Lung (tissue), 17 donors: ENCODE measurements at places on chromosomes 11 and 22. TPM values are rescaled to one million over a fixed set of nuclear protein-coding genes. Genes with fewer than 3 reads are reported as not detected.

- no peak for DNase-seq
Observed at GRCh38 chr22:31441652-31442051, 42.2 kb downstream of the DRG1 start.

- no peak for DNase-seq
Observed at GRCh38 chr11:57164317-57164716, 17.4 kb upstream of the LRRC55 start.

GRCh38 chr11:117005758-117006157 is 92.5 kb downstream of the SIK3 start:
- no peak for DNase-seq

GRCh38 chr22:40567106-40567505 is 69.4 kb downstream of the MRTFA start:
- DNase-seq = no peak

DNA sequence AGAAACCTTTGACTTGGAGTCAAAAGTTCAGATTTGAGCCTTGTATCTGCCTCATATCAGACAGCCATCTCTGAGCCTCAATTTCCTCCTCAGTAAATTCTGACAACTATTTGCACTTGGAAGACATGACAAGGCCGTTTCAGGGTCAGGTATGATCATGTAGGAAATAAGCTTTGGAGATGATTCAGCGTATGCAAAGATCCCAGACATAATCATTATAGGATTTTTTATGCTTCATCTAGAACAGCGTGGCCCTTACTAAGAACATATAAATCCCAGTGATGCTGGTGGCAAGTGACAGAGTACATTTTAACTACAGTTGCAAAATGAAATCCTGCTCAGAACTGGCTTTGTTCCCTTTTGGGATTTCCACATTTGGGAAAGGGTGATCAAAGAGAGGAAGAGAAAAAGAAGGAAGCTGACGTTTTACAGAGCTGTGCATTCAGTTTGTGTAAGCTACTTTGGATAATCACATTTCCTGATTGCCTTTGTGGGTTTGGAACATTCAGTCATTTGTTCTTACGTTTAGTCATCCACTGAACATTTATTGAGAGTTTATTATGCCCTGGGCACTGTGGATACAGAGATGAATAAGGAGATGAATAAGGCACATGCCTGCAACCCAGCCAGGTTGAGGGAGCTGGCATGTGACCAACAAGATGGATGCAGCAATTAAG is 81.9 kb upstream of the HEPHL1 start:
- DNase-seq = no peak

DNA sequence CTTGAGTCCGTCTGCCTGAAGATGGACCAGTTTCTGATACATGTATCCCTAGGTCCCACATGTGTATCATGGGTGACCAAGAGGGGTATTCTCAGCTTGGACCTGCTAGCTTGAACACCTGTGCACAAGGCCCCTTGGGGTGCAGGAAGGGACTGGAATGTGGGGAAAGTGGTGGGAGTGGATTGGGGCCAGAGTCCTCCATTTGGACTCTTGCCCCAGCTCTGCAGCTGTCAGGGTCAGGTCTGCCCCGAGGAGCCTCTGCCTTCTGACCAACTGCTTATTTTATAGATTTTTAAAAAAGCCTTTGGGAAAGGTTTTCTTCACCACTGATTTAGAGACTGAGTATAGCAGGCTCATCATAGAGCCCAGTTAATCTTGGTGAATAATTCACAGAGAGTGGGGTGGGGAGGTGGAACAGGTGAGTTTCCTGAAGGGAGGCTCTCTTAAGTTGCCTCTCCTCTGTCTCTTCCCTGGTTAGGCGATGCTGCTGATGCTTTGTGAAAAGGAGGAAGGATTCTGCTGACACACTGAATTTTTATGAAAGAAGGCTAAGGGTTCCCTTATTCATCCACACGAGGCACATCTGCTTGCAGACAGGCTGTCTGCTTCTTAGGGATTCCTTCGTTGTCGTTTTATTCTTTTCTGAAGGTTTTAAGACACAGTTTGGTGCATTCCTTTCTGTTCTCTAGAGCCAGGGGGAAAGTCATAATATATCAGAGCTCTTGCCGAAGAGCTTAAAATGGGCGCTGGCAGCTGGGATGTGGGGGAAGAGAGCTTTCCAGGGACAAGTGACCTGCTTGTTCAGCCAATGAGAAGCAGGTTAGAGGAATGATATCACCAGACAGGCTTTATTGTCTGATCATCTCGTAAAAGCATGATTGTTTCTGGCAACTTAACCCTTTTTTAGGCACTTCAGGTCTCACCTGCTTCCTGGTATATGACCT is 19.9 kb downstream of the TRIM44 start:
- DNase-seq = no peak

DNA sequence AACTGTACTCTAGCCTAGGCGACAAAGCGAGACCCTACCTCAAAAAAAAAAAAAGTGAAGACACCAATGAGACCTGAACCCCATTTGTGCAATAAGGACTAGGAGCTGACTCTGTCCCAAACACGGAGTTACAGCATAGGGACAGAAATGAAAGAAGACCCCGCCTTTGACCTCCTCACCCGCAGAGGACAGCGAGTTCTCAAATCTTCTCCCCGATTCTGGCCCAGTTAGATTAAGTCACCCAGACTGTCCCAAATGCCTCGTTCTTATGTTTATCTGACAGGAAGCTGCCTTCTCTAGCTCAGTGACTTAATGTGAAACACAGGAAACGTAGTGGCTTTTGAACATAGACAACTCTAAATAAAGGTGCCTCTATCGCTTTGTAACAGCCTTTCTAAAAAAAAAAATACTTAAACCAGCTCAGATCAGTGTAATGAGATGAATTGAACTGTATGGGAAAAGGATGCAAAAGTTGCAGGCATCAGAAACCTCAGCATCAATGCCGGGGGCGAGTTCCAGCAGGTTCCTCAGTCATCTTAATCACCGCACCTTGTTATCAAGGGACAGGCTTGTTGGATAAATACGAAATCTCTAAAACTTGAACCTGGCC is 10.6 kb downstream of the MYH9 start:
- no peak for DNase-seq

DNA sequence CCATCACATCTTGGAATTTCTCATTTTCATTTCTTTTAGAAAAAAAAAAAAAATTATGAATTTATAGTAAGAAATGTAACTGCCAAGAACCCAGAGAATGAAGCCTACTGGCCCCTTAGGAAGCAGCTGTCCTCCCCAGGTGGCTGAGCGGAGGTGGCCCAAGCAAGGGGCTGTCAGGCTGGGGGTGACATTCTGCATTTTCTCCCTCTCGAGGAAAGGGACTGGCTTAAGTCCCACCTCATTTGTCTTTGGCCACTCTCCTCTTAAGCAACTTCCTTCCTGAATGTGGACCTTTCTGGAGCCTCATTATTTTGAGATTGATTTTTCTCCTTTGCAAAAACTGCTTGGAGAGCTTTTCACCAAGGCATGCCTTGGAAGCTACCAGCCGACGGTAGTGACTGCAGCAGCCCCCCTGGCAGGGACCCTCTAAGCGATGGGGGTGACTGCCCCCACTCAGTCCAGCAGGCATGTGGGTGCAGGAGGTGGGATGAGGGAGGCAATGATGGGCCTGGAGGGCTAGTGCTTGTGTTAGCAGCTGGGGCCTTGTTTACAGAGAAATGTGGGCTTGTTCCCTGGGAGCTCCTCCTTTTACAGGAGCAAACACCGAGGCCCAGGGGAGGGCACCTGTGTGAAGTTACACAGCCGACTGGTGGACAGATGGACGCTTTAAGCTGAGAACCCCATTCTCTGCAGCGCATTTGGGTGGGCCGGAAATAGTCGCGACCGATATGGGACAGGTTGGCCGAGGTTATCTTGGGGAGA is 111.7 kb downstream of the MORC2 start:
- peak; percentile 91 for DNase-seq

DNA sequence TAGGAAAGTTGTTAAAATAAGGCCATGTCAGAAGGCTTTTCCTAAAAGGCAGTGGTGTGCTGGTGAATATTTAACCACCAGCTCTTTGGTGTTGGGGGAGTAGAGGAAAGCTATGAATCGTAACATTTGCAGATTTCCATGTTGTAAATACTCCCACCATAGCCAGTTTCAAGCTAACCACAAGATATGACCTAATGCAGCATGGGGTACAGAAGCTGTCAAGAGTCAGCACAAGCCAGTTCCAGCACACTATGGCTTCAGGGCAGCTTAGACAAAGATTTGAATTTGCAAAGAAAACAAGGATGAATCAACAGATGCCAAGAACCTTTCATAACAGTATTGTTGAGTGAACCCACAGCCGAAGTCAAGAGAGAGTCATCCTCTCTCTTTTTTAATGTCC is 40.0 kb downstream of the COMMD9 start:
- no peak for DNase-seq

DNA sequence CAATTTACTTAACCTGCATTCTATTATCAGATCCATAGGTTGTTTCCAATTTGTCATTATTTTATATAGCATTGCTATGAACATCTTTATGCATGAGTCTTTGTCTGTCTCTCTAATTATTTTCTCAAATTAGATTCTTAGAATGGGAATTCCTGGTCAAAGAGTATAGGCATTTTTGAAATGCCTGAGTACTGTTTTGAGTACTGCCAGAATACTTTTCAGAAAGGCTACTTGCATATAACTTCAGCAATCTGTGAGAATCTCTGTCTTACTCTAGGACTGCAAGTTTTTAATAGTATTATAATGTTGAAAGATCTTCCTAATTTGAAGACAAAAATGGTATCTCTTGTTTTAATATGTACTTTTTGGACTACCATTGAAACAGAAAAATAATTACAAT is 56.6 kb downstream of the KCNC1 start:
- no peak for DNase-seq

DNA sequence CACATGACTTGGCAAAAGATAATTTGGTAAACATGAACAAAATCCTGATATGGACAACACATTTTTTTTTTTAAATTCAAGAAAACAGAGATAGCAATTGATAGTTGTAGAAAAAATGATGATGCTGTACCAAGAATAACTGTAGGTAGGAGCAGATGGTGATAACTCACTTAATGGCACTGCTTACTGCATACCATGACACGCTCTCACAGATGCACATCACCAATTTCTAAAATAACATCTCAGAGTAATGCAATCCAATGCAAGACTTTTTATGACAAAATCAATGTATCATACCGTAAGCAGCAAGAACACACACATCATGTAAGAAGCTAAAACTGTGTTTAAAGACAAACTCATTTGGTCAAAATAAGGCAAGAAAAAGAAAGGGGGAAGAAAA is 96.2 kb downstream of the LARGE2 start:
- no peak for DNase-seq

Gene RIMBP3C
- polyA plus RNA-seq = 0.05 TPM

Gene UBQLNL
- 0.16 TPM for polyA plus RNA-seq
